ENCODE measurements at places on chromosomes 1 and 21.

DNA sequence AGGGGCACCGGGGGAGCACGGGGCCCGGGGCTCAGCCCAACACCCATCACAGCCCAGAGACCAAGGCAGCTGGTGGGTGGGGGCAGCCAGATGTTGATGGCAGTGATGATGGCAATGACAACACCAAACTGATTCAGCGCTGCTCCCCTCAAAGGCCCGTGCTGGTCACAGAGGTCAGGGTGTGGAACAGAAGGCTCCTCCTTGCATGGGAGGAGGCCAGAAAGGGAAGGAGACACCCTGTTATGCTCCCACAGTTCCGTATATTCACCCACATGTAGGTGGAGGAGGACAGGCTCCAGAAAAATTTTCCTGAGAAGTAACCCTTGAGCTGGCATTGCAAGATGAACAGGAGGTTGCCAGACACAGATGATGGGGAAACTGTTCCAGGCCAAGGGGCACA is 414 bp downstream of the GUCA2B start:
- DNase-seq: no peak

DNA sequence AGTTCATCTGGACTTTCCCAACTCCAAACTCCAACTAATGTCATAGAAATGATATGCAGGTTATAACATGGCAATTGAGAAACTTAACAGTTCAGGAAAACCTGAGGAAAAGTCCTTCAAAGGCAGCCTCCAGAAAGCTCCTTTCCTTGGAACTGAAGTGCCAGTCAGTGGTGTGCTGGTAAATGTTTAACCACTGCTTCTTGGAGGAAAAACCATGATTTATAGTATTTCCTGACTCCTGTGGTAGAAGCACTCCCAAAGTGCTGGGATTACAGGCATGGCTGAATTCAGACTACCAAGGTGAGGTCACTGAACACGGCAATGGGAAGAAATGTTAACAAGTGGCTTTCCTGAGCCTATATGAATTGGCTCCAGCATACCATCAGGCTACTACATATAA is 26.7 kb upstream of the ZNHIT6 start:
- DNase-seq: no peak

- no peak for DNase-seq
These were observed 95.7 kb downstream of the RHOU start for GRCh38 chr1:228830954-228831481.

DNA sequence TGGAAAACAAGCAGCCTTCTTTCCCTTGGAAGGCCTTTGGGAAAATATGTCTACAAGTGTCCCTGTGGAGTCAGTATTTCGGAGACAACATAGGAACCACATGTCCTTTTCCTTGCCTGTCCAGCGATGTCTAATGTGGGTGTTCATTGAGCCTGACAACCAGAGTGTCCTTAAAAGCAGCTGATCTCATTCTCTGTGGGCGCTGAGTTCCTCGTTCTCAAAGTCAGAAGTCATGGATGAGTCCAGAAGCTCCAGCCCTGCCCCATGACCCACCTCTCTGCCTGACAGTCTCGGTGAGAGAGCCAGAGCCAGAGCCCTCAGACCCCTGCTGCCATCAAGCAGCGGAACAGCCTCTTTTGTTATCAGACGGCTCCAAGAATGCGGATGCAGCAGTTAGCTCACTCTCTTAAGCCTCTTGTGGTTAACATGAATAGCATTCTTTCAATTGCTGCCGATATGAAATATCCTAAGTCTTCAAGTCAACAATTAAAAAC is 329.2 kb downstream of the TGFB2 start:
- DNase-seq: no peak

DNA sequence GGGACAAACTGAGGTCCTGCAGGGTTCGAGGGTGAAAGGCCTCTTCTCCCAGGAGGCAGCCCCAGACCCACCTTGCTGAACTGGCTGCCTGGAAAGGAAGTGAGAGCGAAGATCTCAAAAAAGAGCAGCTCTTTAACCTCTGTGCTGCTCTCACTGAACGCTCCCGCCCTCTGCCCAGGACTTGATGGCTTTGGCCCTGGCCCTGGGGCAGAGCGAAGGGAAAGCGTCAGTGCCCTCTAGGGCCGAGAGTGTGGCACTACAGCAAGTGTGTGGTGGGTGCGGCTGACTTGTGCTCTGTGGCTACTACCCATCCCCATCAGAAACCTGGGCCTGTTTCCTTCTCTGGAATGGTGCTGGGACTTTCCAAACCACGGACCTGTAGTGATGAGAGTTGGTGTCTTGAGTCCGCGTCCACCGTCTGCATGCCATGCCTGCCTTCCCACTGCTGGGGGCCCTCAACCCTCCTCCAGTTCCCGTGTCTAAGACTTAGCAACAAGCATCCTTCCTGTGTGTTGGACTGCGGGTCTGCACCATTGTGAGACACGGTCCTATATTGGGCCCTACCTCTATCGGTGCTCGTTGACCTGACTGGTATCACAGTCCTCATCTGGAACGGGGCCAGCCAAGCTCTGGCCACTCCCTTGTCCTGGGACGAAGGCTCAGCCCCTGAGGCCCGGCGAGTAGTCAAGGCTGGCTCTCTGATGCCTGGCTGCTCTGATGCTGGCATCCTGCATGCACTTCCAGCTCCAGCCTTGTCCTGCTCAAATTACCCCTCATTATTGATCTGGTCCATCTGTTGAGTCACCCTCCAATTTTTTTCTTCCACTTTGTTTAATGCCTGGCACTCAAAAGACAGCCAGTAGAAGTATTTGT is 180.3 kb downstream of the DISC1 start:
- DNase-seq: peak; percentile 19

GRCh38 chr21:44263768-44264167 is 2.1 kb upstream of the DNMT3L start:
- no peak for DNase-seq

DNA sequence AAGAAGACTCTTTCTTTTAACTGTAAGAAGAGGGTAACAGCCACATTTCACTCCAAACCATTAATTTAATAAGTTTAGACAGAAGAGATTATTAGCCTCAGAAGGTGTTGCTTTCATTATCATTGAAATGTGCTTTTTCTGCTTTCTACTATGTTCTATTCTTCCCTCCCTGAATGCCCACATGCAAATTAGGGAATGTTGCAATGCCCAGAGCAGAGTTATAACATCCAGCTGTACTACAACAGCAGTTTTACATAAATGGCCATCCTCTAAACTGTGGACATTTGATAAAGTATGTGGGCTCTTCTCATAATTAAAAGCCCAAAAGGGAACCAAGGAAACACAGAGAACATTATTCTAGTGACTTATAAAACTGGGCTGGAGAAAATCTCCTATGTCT is 82.2 kb upstream of the SOD1 start:
- no peak for DNase-seq
